ENCODE measurements at places on chromosomes 7 and 10.
A peak's percentile ranks its signal among the peaks of the same experiment; 100 is the strongest.

- DNase-seq = no peak
These were observed 869 bp downstream of the PSAP start for GRCh38 chr10:71850021-71850742.

- peak; percentile 74 for DNase-seq
These were observed 153.7 kb downstream of the DNAJB6 start for GRCh38 chr7:157490465-157490912.

DNA sequence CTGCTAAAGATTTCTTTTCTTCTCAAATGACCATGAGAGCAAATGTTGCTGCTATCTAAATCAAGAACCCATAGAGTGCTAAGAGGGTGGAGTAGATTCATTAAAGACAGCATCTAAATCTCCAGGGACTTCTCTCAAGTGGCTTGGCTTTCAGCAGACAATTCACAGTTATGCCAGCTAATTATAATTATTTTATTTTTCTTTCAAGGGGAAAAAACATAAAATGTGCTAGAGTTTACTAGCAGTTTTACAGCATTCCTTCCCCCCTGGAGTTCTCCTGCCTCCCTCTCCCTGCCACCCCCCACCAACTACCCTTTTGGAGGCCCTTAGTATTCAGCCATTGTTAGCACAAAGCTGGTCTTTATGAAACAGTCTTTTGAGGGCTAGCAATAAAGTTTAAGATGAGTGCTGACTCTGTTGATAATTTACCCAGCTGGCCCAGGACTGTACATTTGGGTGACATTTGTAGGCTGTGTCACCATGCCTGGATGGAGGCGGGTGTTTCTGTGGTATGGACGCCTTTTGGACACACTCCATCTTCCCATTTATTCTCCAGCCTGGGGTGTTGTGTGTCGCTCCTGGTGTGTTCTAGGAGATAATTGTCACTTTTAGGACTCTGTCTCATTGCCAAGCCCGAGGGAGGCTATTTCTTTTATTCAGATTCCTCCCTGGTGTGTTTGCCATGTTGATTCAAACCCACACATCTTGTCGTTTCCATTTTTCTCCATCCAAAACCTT, 160.2 kb downstream of the CREB5 start:
- DNase-seq = no peak

- no peak for DNase-seq
These were observed 20.5 kb upstream of the PLPP4 start for GRCh38 chr10:120436439-120437112.

GRCh38 chr10:513393-513792, 176.1 kb downstream of the DIP2C start:
- DNase-seq = no peak

DNA sequence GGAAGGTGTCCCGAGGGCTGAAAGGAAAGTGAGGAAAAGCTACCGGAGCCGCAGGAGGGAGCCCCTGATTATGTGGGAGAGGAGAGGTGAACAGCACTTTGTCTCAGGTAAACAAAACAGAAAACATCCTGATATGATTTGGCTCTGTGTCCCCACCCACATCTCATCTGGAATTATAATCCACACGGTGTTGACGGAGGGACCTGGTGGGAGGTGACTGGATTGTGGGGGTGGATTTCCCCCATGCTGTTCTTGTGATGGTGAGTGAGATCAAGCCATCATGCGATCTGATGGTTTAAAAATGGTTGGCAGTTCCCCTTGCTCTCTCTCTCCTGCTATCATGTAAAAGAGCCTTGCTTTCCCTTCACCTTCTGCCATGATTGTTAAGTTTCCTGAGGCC, 3.0 kb downstream of the POLD2 start:
- no peak for DNase-seq

DNA sequence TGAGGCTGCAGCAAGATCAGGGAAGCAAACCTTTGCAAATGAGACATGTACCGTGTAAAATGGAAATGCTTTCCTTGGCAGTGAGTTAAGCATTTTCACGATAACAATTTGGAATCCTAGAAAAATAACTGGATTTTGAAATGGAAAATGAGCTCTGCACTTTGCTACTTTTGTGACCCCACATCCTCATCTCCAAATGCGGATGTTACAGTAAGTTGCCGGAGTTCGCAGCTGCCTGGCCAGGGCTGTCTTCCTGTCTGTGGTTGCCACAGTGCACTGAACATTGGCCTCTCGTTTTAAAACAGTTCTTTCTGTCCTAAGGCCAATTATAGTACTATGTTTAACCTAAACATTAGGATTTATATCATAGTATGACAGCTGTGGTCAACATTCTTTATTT, 136.2 kb upstream of the FZD8 start:
- no peak for DNase-seq

- peak; percentile 1 for DNase-seq
These were observed 330.0 kb downstream of the BBS9 start for GRCh38 chr7:33459340-33459751.

- DNase-seq = no peak
These were observed 9.2 kb downstream of the SP8 start for GRCh38 chr7:20777377-20778062.

DNA sequence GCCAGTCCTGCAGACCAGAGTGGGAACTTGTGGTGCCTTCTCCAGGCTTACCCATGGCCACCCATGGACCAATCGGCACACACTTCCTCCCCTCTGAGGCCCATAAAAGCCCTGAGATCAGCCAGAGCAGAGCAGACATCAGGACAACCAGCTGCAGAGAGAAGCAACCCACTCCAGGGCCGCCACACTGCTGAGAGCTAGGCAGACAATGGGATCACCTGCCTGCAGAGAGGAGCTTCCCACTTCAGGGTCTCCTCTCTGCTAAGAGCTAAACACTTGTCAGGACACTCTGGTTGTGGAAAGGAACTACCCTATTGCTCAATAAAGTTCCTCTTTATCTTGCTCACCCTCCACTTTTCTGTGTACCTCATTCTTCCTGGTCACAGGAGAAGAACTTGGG, 34.0 kb downstream of the C7orf25 start:
- no peak for DNase-seq

DNA sequence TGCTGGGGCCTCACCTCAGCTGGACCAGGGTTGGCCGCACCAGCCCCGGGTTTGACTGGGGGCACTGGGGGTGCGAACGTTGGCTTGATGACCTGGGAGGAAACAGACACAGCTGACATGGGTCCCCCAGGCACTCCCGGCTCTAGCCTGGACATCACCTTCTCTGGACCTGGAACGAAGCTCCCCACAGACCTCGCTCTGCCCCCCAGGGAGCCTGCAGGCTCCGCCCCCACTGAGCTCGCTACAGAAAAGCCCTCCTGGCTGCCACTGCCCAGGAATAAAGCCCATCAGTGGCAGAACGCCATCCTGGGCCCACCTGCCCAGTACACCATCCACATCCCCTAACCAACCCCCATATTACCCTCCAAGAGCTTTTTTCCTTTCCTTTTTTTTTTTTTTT, 13.0 kb downstream of the ADAM8 start:
- no peak for DNase-seq

DNA sequence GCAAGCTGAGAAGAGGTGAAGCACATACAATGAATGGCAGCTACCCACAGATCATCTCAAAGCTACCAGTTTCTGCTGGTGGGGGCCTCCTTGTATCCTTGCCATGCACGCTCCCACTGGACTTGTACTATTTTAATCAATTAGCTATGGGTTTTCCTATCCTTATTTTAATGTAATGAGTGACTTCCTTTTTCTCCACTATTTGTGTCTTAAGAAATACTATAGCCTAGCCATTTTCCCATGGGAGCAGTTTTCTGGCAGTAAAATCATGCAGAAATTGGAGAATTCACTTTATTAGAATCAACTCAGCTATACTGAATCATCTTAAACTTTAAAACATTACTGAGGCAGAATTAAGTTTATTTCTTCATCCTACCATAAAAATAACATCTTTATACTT, 73.5 kb downstream of the CTNNA3 start:
- no peak for DNase-seq

GRCh38 chr10:78626471-78626870, 442.3 kb upstream of the ZMIZ1 start:
- no peak for DNase-seq

DNA sequence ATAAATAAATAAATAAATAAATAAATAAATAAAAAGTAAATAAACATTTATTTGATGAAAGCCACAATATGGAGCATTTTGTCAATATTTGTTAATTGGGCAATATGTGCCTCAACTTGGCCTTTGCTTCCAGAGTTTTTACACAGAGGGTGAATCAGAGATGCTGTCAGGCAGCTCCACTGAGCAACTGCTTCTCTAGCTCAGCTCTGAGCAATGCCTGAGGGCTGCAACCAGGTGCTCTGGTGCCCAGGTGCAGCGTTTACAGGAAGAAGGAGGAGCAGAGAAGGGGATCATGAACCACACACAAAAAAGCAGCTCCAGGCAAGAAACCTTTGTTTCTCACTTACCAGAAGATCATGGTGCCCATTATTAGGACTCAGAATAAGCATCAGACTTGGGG, 876.2 kb upstream of the AUTS2 start:
- no peak for DNase-seq

DNA sequence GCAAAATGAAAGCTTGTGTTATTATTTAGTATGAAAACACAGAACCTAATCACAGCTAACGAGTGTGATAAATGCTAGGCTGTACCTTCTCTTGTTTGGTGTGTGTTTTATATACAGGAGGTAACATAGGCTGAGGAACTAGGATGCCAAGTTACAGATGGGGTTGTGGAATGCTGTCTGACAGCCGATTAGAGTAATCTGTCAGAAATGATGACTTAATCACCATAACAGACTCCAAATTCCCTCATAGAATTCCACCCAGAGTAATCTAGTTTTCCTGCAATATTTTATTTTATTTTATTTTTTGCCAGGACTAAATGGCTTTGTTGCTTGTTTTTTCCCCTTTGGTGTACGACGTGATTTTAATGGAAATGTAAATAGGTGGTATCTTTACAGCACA, 221.2 kb downstream of the CELF2 start:
- DNase-seq = no peak

DNA sequence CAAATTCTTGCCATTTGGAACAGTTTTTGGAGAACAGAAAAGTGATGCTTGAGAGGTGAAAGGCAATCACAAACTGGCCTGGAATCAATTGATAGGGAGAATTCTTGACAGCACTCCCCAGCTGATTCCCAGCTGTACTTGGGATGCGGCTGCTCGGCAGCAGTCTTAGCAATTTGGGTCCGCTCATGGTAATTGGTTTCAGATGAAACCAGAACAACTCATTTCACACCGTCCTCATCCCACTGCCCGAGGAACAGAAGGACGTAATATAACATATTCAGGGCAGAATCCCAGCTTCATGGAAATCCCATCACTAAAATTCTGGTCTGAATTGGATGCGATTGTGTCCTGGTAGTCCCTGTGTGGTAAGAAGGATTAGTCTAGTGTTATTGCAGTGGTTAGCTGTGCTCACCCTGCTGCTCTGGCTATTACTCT, 223.3 kb upstream of the FERD3L start:
- no peak for DNase-seq

DNA sequence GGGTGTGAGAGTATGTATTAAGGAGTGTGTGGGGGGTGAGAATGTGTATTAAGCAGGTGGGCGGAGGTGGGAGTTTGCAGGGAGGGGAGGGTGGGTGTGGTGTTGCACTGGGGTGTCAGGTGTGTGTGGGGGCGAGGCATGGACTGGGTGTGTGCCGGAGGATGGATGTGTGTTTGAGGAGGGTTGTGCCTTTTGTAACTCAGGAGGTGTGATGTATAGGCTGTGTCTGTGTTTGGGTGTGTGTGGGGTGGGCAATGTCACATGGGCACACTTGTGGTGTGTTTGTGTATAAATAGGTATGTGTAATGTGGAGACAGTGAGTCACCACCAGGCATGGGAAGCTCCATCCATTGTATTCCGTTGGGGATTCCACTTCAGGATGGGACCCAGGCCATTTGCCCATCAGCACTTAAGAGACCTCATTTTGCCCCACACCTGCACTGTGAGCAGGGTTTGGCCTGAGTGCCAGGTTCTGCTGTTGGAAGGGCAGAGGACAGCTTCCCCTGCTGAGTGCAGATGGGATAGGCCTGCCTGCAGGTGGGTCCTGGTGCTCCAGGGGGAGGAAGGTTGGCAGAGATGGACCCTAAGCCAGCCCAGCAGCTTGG, 5.8 kb downstream of the UNC5B start:
- DNase-seq = no peak

Data from CD4-positive, alpha-beta T cell treated with Interleukin-21 for 1 hour (primary cell).